Natural killer cell treated with Interleukin-12 subunit alpha and Interleukin-12 subunit beta and Interleukin-15 and Interleukin-18, amount 100 ng/mL, for 72 hours (primary cell): ENCODE measurements at places on chromosomes 5 and 9. TPM values are rescaled to one million over a fixed set of nuclear protein-coding genes. Genes with fewer than 3 reads are reported as not detected.
A peak's percentile ranks its signal among the peaks of the same experiment; 100 is the strongest.

GRCh38 chr9:111873901-111874300 lies 22.7 kb upstream of the UGCG start:
- no peak overlapping the region for H3K27ac ChIP-seq
- no peaks in the 10 kb centered on the region for H3K36me3 ChIP-seq
- H3K4me1 ChIP-seq, result no peaks in the 10 kb centered on the region
- H3K27me3 ChIP-seq, result peaks cover 10% of the 10 kb centered on the region
- DNase-seq, result no peak
- no peak overlapping the region for H3K4me3 ChIP-seq

GRCh38 chr9:19173598-19174125 lies 46.4 kb upstream of the PLIN2 start:
- H3K27ac ChIP-seq, result peak overlapping the region; percentile 73
- DNase-seq, result no peak
- H3K4me3 ChIP-seq, result peak overlapping the region; percentile 14
- H3K36me3 ChIP-seq, result no peaks in the 10 kb centered on the region
- no peaks in the 10 kb centered on the region for H3K27me3 ChIP-seq
- H3K4me1 ChIP-seq, result peaks cover 29% of the 10 kb centered on the region

GRCh38 chr9:79481846-79482477 lies 89.8 kb upstream of the TLE4 start:
- H3K4me3 ChIP-seq, result no peak overlapping the region
- DNase-seq, result no peak

PAXX gene
- total RNA-seq, result 118 TPM

DNA sequence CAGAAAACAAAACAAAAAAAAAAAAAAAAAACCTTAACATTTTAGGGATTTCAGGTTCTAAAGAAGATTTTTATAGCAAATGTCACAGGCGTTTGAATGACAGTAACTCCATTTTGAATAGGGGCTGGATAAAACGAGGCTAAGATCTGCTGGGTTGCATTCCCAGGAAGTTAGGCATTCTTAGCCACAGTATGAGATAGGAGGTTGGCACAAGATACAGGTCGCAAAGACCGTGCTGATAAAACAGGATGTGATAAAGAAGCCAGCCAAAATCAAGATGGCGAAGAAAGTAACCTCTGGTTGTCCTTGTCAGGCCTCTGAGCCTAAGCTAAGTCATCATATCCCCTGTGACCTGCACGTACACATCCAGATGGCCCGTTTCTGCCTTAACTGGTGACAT lies 425.6 kb upstream of the PTPRD start:
- H3K27ac ChIP-seq, result no peak overlapping the region
- no peaks in the 10 kb centered on the region for H3K27me3 ChIP-seq
- H3K4me3 ChIP-seq, result no peak overlapping the region
- H3K36me3 ChIP-seq, result peaks cover 27% of the 10 kb centered on the region
- no peaks in the 10 kb centered on the region for H3K4me1 ChIP-seq

DNA sequence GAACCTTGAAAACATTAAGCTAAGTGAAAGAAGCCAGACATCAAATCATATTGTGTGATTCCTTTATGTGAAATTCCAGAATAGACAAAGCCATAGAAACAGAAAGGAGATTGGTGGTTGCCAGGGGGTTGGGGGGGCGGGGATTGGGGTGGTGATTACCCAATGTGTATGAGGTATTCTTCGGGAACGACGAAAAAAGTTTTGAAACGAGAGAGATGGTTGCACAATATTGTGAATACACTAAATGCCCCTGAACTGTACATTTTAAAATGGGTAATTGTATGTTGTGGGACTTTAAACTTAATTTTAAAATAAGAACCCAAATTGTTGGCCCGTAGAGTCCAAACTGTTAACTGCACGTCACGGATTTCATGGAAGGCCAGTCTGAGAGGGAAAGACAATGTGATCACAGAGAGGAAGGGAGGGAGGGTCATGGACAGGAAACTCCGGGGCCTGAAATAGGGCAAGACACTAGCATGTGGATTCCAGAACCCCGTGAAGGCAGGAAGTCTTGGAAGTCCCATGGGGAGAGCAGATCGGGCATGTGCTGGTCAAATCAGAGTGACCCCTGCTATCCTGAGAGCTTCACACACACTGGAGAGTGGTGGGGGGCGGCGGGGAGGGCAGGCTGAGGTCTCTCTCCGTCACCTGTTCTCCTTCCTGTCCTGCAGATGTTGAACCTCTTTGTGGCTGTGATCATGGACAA lies 218.4 kb downstream of the CACNA1B start:
- DNase-seq, result no peak
- peaks cover 20% of the 10 kb centered on the region for H3K27me3 ChIP-seq
- H3K4me3 ChIP-seq, result no peak overlapping the region
- H3K27ac ChIP-seq, result no peak overlapping the region

MEIKIN gene
- total RNA-seq, result not detected

- H3K4me1 ChIP-seq, result peaks cover 7% of the 10 kb centered on the region
- peak overlapping the region; percentile 7 for H3K27ac ChIP-seq
- peak overlapping the region; percentile 18 for H3K4me3 ChIP-seq
- peaks cover 14% of the 10 kb centered on the region for H3K27me3 ChIP-seq
Observed at GRCh38 chr5:55763746-55764420, 26.0 kb downstream of the DDX4 start.

- H3K36me3 ChIP-seq, result peaks cover 4% of the 10 kb centered on the region
- H3K27me3 ChIP-seq, result peaks cover 4% of the 10 kb centered on the region
- no peak overlapping the region for H3K4me3 ChIP-seq
- no peak for DNase-seq
Observed at GRCh38 chr9:96029722-96030530, 154.4 kb downstream of the ERCC6L2 start.

RANBP17 gene
- 6.9 TPM for total RNA-seq
